ENCODE measurements at places on chromosomes 12 and 14.

GRCh38 chr14:97874394-97874793, 1077.2 kb downstream of the VRK1 start:
- H3K36me3 ChIP-seq = no peaks in the 10 kb centered on the region
- H3K27me3 ChIP-seq = peaks cover 2% of the 10 kb centered on the region
- no peak overlapping the region for H3K4me3 ChIP-seq
- DNase-seq = no peak
- H3K27ac ChIP-seq = no peak overlapping the region
- H3K4me1 ChIP-seq = peaks cover 19% of the 10 kb centered on the region

DNA sequence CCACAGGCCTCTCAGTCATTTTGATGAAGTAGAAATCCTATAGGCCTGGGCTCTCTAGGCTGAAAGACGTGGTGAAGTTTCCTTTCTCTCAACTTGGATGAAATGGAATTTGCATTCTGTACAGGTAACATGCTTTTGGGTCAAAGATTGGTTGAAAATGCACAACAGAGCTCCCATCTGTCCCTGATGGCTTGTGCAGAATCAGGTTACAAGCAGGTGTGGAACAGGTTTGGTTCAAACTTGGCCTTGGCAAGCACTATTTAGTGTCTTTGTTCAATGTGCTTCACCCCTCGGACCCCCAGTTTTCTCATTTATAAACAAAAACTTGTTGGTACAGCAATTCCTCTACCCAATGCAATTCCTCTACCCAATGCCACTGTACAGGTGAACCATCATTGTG, 1493.0 kb downstream of the AACS start:
- no peaks in the 10 kb centered on the region for H3K27me3 ChIP-seq
- DNase-seq = no peak
- no peak overlapping the region for H3K4me3 ChIP-seq
- H3K36me3 ChIP-seq = no peaks in the 10 kb centered on the region
- H3K27ac ChIP-seq = no peak overlapping the region

DNA sequence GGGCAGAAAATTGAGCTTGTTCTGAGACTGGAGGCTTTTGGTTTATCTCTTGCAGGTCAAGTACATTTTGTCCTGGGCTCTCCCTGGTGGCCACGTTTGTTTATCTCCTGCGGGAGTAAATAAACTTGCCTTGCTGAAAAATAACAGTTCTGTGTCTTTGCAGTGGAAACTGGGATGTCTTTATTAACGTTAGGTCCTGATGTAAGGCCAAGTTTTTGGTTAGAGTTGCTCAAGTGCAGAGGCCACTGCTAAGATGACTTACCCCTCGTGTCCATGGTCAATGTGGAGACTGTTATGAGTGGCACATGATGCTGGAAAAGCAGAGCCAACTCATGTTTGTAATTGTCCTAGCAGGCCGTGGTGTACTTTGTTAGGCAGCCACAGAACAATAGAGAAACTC, 3.8 kb downstream of the PTPN11 start:
- peaks cover 45% of the 10 kb centered on the region for H3K4me1 ChIP-seq
- no peak for DNase-seq
- no peak overlapping the region for H3K4me3 ChIP-seq
- H3K27ac ChIP-seq = no peak overlapping the region
- H3K27me3 ChIP-seq = no peaks in the 10 kb centered on the region

DNA sequence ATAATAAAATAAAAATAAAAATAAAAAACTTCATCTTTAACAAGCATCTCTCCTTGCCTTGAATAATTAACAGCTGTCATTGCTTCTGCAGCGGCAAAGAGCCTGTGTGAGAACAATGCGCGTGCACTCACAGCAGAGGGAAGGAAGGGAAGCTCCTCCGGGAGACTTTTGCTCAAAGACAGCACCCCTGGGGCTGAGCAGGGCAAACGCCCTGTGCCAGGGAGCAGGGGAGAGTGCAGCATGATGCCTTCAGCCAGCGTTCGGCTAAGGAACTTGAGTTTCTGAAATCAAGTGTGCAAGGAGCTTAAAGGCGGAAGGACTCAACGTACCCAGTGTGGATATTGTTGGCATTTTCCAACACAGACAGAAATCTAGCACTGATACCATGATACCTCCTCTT, 120.5 kb downstream of the RIMBP2 start:
- no peaks in the 10 kb centered on the region for H3K27me3 ChIP-seq
- no peak overlapping the region for H3K27ac ChIP-seq
- no peak for DNase-seq
- no peaks in the 10 kb centered on the region for H3K36me3 ChIP-seq
- no peak overlapping the region for H3K4me3 ChIP-seq
